ENCODE measurements at places on chromosomes 12 and 14.

DNA sequence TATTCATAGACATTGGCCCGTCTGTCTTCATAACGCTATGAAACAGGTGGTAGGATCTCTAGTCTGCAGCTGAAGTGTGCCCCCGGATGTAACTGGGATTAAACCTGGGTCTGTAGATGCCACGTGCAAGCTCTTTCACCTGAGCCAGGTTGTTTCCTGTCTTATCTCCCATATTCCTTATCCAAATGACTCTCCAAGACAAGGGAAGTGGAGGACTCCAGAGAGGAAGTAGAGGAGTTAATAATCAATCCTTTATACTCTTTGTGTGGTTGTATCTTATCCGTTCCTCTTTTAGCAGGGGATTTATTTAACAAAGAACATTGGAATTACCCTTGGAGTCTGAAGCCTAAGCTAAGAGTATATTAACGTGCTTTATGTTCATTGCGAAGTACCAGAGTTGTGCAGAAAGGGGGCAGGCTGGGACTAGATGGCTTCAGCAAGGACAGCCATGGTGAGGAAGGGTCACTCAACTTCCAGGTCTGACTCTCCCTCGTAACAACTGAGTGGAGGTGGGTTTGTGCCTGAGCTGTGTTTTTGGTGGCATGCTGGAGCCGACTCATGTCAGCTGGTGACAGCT, 82.8 kb downstream of the RIN3 start:
- no peak for DNase-seq

DNA sequence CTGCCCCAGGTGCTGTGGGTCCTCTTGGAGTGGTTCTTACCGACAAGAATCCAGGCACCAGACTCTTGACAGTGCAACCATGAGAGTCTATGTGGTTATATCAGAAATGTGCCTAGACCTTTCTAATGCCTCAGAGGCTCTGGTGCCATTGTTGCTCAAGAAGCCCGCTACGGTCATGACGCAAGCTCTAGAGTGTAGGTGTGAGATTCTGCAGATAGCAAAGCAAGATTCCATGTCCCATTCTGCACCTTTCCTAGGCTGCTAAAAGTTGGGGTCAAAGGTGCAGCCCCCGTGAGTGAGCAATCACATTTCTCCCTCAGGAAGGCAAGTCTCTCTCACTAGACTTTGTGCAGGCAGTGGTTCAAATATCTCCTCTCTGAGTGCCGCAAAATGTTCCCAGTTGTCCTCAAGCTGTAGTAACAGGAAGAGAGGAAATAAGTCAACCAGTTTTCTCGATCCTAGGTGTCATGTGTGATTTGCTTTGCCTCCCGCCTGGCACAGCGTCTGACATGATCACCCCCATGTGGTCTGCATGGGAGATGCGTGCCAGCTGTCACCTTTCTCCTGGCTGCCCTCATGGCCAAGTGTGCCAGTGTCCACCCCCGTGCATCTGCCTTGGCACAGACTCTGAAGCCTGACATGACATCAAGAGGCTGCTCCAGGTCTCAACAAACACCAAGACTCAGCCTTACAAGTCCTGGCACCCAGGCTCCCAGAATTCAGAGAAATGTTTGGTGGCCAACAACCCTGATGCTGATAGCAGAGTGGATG, 122.5 kb upstream of the COCH start:
- no peak for DNase-seq

GRCh38 chr12:32390572-32391219, 8.7 kb upstream of the FGD4 start:
- no peak for DNase-seq

DNA sequence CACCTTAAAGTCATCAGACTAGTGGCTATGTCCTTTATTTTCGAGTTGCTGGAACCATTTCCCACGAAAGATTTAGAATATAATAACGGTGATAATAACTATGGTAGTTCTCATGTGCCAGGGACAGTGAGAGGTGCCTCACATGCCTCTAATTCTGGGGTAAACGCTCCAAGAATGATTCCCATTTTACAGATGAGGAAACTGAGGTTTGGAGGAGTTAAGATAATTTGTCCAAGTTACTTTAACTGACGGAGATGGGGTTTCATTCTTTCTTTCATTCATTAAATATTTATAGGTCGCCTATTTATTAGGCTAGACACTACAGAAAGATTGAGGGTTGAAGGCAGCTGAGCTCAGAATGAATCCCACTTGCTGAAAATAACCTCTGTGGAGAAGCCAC, 30.7 kb upstream of the FOS start:
- DNase-seq, result no peak

- DNase-seq, result no peak
Observed at GRCh38 chr12:56927281-56927680, 6.9 kb downstream of the SDR9C7 start.

- no peak for DNase-seq
Observed at GRCh38 chr14:96149131-96149530, 55.5 kb upstream of the BDKRB2 start.

- no peak for DNase-seq
Observed at GRCh38 chr12:122724641-122725243, 5.9 kb downstream of the HCAR1 start.

DNA sequence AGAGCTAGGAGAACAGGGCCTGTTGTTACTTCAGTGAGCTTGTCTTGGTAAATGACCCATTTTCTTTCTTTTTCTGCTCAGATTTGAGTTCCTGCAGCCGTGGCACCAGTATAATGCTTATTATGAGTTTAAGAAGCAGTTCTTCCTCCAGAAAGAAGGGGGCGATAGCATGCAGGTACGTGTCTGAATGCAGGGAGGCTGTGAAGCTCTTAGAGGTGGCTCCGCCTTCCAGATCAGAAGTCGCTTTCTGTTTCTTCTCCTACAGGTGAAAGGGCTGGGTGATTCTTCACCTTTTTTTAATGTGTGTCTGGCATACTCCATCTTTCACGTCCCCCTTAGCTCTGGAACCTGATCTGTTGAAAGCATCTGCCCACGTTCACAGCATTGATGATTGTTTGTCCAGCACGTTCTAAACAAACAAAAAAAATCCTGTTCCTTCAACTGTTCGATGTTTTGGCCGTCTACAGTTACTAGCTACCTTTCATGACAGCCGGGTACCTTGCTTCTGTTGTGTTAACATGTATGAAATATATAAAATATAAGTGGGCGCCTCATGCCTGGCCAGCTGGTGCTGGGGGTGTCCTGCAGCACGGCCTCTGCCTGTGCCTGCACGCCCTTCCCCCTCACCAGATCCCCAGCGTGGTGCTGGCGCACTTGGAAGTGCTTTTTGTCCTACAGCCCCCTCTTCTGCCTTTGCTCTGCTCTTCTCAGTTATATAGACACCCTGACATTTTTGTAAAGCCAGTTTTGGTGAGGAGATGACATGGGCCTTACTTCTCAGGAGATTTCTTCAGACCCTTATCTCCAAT, 44.6 kb downstream of the SFSWAP start:
- peak; percentile 34 for DNase-seq

GRCh38 chr12:92549516-92549915, 153.3 kb upstream of the PLEKHG7 start:
- DNase-seq, result no peak

- no peak for DNase-seq
Observed at GRCh38 chr14:50025776-50026175, 90.6 kb downstream of the VCPKMT start.

DNA sequence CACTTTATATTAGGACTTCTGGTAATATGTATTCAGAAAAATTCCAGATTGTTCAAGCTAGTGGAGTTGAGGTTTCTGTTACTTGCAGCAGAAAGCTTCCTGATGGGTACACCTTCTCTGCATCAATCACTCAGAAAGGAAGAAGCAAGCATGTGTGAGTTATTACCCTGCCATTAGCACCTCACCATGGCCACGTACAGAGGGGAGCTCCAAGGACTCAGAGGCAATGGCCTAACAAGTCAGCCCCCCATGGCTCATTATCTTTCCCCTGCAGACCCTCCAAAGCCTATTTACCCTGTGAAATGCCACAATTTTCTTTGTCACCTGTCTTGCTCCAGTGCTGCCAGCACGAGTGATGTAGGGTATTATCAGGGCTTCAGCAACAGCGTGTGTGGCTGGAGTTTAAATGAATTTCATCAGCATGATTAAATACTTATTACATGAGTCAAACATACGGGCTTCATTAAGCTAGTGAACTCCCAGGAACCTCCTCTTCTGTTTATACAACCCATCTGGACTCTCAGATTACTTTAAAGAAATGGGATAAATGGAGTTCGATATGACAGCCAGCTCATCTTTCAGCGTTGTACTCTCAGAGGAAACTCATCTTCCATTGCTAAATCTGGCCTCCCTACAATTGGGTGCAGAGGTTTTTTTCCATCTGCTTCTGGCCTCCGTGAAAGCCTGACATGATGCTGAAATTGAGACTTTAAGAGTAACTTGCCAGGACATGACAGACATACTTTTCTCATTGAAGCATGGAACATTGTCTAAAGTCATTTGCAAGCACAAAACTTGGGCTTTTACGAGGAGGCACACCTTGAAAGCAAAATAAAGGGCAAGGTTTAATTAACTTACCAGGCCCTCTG, 135.9 kb downstream of the TMEM30B start:
- DNase-seq, result peak; percentile 98

GRCh38 chr12:108103517-108103916, 25.6 kb upstream of the WSCD2 start:
- no peak for DNase-seq

GRCh38 chr12:123748661-123749060, 13.4 kb upstream of the DNAH10 start:
- peak; percentile 8 for DNase-seq

- DNase-seq, result no peak
Observed at GRCh38 chr14:22822016-22822570, 6.9 kb upstream of the SLC7A7 start.

DNA sequence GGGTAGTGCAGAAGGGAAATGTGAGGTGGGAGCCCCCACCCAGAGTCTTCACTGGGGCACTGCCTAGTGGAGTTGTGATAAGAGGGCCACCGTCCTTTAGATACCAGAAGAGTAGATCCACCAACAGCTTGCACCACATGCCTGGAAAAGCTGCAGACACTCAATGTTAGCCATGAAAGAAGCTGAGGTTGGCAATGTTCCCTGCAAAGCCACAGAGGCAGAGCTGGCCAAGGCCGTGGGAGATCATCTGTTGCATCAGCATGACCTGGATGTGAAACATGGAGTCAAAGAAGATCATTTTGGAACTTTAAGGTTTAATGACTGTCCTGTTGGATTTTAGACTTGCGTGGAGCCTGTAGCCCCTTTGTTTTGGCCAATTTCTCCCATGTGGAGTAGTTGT, 468.4 kb upstream of the FOXG1 start:
- DNase-seq, result peak; percentile 17

DNA sequence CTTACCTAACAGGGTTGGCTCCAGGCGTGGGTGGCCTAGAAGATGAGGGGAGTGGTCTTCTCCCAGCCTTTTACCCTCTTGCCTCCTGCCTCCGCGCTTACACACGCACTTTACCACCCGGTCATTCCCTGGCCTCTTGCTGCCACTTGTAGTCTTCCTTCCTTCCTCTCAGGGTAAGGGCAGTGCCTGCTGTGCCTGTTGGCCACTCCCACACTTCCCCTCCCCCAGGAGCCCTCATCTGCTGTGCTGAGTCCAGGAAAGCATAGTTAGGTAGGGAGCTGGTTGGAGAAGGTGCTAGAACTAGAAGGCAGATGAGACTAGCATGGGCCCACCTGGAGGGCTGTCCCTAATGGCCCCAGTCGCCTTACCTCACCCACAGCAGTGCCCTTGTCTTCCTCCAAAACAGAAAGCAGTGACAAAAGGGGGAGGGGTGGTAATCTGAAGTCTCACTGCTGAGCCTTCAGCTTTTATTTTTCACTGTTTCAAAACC, 54.3 kb upstream of the SRSF5 start:
- DNase-seq, result no peak

DNA sequence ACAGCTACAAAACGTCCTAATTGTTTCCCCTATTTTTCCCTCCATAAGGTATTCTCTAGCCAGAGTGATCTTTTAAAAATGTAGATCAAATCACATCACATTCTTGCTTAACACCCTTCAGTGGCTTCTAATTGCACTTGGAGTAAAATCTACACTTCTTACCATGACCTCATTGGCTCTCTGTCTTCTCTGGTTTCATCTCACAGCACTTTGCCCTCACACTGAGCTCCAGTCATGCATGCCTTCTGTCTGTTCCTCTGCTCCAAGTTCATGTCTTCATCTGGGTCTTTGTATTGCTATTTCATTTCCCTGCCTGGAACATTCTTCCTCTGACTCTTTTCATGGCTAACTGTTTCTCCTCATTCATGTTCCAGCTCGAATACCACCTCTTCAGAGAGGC, 220.4 kb upstream of the GARIN6 start:
- DNase-seq, result no peak

DNA sequence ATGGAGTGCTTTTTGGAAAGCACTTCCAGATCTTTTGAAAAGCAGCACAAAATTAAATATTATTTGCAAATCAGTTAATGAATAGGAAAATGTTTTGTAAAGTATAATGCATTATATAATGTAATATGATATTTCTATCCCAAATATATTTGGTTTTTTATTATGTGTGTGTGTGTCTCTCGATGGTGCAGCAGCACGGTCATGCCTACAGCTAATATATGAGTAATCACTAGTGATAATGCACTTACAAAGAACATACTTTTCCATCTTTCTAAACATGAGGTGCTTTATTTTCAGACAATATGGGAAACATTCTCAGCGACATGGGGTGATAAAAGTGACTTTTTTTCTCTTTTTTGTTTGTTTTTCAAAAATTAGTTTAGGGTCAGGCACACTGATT, 1.3 kb upstream of the EEA1 start:
- DNase-seq, result no peak

GRCh38 chr14:54902143-54902520, 494 bp downstream of the GCH1 start:
- DNase-seq, result peak; percentile 45

- peak; percentile 93 for DNase-seq
Observed at GRCh38 chr12:65868133-65868705, 43.9 kb downstream of the HMGA2 start.

DNA sequence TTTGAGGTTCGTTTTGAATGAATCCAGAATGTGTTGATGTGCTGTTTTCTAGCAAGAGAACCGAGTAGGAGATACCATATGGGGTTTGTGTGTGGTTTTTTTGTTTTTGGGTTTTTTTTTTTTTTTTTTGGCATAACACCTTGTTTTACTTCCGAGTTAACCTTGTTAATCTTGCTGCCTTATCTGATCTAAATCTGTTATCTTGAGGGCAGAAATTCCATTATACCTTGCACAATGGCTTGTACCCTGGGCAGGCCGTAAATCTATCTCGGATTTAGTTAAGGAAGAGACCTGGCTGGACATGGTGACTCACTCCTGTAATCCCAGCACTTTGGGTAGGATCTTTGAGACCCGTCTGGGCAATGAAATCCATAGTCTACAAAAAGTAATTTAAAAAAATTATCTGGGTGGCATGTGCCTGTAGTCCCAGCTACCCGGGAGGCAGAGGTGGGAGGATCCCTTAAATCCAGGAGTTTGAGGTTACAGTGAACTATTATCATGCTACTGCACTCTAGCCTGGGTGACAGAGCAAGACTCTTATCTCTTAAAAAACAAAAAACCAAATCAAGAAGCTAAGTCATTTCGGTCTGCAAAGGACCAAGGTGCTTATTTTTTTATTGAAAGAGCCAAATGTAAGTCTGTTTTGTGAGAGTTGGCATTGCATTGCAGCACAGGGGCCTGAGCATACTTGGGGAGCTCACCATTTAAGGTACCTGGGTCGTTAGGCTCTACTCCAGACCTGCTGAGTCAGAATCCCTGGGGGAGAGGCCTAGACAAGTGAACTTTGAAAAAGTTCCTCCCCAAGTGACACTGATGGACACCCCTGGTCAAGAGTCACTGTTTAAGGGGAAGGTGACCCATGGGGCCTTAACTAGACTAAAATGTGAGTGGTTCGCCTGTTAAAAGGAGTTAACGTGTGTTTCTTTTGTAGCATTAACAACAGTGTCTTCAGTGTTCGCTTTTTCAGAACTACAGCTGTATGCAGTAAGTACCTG, 6.7 kb downstream of the DLST start:
- DNase-seq, result peak; percentile 11

Measured in HCEC 1CT (cell line).